Hematopoietic multipotent progenitor cell treated with erythropoietin and hydrocortisone succinate and interleukin-3 and kit ligand, for 4 days (in vitro differentiated cells): ENCODE measurements at places on chromosomes 11 and 22.

GRCh38 chr11:14073849-14074476 is 111.4 kb downstream of the SPON1 start:
- no peak for DNase-seq

- DNase-seq, result no peak
Observed at GRCh38 chr22:27533105-27533745, 268.3 kb downstream of the MN1 start.

GRCh38 chr22:49964136-49965090 is 3.8 kb downstream of the PIM3 start:
- DNase-seq, result no peak

DNA sequence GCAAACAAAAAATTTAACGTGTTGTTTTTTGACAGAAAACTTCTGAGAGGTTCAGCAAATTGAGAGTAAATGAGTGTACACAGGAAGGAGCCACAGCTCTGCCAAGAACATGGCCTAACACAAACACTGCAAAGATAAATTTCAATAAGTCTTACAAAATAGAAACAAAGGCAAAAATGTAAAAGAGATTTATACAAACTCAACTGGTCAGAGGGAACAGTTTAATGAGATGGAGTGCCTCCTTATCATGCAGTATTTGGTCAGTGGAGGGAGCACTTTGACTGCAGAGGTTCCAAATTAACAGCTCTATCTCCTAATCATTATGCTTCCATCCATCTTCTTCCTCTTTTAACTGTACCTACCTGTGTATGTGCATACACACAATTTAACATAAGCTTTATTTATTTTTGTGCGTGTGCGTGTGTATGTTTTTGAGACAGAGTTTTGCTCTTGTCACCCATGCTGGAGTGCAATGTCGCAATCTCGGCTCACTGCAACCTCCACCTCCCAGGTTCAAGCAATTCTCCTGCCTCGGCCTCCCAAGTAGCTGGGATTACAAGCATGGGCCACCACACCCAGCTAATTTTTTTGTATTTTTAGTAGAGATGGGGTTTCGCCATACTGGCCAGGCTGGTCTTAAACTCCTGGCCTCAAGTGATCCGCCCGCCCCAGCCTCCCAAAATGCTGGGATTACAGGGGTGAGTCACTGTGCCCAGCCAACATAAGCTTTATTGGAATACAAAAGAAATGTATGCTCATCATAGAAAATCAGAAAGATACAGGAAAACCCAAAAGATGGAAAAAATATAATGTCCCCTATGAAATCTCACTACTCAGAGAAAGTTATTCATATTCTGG is 111.9 kb downstream of the MRTFA start:
- peak; percentile 70 for DNase-seq

DNA sequence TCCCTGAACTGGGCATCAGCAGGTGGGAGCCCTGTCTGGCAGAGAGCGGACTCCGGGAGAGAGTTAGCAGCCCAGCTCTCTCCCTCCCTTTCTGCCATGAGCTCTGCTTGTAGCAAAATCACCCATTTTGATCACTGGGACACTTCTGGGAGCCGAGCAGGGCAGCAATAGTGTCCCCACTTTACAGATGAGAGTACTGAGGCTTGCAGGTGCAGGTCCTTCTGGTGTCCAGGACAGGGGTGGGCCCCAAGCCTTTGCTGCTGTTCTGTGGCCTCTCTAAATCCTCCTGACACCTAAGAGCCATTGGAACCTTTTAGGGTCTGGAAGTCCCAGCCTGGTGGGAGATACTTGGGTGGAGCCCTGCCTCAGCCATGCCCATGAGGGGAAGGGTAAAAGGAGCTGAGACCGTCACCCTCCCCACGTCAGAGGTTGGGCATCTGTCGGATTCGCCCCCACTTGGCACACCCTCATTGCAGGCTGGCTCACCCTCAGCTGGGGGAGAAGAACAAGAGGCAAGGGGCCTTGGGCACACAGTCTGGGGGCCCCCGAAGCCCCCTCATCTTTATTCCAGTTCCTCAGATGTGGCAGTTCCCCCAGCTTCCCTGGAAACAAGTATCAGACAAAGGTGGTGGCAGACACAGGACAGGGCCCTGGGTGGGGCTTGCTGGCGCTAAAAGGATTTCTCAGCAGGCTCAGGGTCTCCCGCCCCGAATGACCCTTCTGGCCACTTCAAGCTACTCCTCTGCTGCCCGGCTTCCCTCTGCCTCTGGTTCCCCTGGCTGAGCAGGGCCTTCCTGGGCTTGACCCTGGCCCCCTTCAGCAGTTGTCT is 4.5 kb downstream of the RIN1 start:
- no peak for DNase-seq
